ENCODE measurements at places on chromosomes 7 and 10.

- DNase-seq, result no peak
Measured at GRCh38 chr10:69043931-69044531, 43.9 kb upstream of the SRGN start.

GRCh38 chr7:24916463-24917040 is 63.4 kb downstream of the OSBPL3 start:
- DNase-seq, result no peak

DNA sequence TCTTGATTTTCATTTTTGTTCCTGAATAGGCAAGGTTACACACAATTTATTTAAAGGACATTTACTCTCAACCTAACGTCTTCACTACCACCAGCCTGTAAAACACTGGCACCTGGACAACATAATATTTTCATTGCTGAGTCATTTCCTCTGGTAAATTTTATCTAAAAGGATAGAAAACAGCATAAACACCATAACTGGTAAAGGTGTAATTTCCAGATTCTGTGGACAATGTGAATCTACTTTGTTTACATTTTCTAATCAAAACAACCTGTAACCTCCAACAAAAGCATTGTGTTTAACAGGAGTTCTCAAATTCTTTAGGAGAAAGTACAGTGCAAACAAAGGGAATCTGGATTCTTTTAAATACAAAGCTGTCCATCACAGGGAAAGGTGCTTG is 472.0 kb upstream of the AKR1E2 start:
- no peak for DNase-seq

DNA sequence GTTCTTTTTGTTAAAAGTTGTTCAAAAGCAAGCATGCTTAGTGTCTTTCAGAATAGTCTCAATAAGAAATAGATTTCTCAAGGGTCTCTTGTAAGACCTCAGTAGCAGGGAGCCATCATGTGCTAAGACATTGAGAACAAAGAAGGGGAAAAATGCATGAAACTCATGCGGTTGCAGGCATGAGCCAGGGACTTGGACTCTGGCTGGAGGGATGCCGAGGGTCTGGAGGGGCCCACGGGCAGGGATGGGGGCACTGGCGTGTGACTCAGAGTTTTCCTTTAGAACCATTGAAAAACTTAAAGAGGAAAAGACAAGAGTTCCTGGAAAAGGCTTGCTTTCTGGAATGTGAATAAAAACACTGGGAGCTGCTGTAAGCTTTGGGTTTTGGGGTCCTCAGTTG is 253.3 kb downstream of the CCDC3 start:
- no peak for DNase-seq

All from thyroid gland (tissue), 4 donors.